ENCODE measurements at places on chromosomes 12 and 14.

- no peak for DNase-seq
These were observed 3.9 kb downstream of the BCL11B start for GRCh38 chr14:99267837-99268781.

DNA sequence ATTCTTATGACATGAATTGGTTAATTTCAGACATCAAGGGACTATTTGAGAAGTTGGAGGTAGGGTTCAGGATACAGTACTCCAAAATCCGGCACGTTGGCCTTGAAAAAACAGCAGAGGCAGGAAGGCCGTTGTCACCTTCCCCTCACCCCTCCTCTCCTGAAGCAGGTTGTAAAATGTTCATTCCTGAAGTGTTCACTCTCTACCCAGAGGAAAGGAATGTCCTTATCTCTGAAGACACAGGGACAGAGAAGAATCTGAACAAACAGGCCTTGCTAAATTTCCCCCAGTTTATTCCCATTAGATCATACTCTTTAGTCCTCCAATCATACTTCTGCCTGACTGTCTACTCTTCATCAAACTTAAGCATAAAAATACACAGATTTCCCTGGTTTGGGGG lies 313.6 kb downstream of the ZFP36L1 start:
- no peak for DNase-seq

DNA sequence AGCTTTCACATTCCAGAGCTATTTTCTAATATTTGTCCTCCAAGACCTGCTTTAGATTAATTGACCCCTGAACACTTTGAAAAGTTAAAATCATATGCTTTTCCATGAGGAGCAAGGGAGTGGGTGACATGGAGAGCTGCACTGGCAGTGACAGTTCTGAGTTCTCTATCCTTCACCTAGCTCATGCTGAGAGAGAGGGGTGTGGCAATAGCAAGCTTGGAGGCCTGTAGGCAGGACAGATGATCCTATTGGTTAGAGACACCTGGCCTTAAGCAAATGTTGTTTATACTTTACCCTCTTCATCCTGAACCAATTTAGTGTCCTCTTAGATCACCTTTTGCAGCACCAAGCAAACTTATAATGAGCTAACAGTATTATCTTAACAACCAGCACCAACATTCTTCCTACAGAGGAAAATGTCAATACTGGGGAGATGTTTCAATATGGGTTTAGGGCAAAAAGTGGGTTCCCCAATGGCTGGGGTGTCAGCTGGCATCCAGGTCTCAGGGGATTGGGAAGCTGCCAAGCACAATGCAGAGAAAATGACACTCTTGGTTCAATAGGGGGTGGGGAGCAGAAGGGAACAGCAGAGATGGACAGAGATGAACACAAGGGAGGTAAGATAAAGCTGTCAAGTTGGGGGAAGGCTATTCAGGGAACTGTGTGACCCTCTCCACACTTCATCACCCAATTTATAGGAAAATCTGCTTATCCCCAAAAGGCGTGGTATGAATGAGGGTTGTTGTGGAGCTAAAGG lies 37.0 kb upstream of the PPM1H start:
- no peak for DNase-seq

DNA sequence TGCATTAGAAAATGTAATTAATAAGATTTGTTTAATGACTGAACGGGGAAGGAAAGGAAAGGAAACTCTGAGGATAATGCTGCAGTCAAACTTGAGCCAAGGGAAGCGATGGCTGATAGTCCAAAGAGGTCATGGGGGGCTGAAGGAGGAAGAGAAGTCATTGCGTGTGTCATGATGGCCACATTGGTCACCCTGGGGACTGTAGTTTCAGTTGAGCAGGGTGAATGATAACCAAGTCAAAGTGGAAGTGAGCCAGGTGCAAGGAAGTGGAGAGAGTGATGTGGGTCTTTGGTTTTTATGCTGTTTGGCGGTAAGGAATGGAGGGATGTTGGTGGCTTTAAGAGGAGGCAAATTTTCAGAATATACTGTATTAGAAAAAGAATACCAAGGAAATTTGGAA lies 21.6 kb downstream of the C12orf75 start:
- no peak for DNase-seq

DNA sequence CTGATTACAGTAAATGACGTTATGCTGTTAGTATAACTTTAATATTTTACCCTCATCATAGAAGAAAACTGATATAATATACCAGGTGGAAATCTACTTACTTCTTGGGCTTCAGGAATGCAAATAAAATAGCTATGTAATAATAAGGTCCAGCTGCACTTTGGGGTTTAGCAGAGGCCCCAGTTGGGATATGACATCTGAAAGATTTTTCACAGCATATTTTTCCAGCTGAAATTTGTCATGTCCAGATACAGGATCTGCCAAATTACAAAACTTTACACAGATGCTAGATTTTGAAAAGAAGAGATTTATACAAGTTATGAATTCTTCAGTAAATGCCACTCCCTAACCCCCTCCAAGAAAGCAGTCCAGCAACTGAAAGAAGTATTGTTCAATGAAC lies 29.2 kb upstream of the DCN start:
- DNase-seq: no peak

DNA sequence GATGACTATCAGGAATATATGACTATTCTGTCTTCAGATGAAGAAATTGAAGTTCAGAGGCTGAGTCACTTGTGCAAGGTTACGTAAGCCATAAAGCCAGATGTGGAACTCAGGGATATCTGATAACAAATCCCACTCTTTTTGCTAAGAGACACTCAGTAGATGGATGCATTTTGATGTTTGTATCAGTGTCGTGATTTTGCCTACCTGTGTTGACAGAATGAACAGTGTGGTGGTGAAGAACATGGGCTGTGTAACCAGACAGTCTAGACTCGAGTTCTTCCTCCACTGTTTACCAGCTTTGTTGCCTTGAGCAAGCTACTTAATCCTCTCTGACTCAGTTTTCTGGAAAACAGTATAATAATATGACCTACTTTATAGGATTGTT lies 93.9 kb downstream of the DAAM1 start:
- DNase-seq: no peak

DNA sequence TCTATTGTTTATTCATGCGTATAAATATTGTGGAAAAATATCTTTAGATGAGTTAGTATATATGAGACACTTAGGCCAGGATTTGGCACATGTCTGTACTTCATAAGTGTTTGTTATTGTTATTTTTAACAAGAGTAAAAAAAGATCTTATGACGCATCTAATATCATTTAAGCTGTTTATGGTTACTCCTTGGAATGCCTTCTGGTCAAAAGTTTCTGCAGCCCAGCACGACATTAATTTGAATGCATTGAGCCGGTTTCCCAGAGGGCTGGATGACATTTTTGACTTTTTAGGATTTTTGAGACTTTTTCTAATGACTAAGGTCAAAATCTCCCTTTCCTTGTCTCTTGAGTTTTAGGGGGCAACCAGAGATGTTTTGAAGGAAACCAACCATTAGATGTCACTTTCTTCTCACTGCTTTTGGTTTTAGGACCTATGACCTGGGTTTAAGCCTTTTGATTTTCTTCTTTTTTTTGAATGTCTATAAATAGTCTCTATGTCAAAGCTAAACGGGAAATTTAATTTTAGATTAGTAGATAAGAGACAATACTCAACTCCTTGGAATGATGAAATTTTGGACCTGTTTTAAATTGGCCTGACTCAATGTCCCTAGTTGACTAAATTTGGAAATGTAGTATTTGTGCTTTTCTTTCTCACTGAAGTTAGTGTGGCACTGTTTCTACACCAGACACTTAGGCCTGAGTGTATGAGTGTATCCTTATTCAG lies 215.5 kb downstream of the AEBP2 start:
- no peak for DNase-seq

GRCh38 chr12:42296503-42297109 lies 29.3 kb downstream of the ZCRB1 start:
- no peak for DNase-seq

DNA sequence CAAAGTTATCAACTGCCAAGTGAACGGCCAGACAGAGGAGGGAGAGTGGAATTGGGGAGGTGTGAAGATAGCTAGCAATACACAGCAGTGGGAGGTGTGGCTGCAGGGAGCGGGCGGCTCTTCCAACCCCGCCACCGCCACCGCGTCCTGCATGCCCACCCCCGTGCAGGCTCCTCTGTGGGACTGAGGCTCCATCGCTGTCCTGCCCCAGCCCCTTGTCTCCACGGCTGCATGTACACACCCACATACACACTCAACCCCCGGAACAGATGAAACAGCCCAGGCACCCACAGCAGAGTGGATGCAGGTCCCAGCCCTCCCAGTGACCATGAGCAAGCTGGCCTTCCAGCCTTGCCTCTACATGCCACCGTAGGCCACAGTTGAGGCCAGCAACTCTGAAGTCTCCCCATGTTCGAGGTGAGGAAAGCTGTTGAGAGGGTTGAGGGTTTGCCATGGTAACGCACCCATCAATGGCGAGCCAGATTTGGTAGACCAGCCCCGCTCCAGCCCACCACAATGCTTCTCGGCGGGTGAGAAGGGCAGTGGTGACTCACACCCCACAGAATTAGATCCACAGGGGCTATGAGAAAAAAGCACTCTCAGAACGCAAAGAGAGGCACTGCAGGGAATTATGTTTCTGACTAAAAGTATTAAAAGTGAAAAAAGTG lies 39.3 kb downstream of the PITPNM2 start:
- no peak for DNase-seq

DNA sequence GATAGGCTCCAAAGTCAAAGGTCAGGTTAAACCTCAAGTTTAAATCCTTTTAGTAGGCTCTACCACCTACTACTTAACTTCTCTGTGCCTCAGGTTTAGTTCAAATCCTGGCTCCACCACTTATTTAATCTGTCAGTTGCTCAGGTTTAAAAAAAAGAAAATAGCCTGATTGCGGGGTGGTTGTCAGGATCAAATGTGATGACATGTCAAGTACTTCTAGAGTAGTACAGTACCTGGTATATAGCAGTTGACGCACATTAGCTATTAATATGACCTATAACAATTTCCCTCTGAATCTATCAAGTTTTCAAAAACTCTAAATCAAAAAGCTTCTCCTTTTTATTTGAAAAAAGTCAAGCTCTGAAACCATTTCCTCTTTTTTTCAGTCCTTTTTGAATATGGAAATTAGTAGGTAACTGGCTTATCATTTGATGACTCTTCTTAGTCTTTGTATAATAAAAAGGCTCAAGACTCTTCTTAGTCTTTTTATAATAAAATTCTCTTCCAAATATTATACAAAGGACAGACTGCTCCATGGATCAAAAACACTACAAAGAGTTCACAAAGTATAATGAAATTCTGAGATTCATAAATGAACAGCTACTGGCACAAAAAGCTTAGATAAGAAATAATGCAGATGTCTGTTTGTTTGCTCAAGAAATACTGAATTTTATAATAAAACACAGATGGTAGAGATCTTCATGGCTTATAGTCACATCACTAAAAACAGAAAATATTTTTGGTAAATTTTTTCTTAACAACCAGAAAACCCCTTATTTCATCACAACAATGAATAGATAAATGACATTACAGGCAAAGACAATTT lies 5.0 kb downstream of the OSBPL8 start:
- DNase-seq: no peak

DNA sequence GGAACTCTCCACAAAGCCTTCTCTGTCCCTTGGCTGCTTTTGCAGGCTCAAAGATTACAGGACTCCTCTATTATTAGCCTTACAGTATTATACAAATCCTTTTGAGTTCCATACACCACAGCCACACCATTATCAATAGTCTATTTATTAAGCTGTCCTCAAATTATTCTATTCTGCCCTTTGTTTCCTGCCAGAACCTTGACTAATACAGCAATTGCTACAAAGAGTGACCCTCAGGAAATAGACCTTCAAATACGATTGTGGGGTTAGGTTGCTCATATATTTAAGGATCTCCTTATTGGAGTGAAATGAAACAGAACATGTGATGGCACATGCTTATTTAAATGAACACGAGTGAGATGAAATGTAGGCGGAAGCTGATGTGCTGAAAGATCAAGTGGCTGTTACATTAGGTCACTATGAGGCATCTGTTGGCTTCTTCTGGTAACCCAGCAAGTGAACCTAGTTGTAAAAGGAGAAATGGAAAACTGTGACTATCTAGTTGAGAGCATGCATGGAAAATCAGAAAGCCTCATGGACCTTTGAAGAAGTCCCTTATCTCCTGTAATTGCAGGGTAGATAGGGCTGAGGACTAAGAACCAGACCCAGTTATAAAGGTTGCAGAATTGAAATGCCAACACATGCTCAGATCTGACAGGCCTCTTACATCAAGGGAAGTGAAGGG lies 75.5 kb downstream of the AVPR1A start:
- no peak for DNase-seq

DNA sequence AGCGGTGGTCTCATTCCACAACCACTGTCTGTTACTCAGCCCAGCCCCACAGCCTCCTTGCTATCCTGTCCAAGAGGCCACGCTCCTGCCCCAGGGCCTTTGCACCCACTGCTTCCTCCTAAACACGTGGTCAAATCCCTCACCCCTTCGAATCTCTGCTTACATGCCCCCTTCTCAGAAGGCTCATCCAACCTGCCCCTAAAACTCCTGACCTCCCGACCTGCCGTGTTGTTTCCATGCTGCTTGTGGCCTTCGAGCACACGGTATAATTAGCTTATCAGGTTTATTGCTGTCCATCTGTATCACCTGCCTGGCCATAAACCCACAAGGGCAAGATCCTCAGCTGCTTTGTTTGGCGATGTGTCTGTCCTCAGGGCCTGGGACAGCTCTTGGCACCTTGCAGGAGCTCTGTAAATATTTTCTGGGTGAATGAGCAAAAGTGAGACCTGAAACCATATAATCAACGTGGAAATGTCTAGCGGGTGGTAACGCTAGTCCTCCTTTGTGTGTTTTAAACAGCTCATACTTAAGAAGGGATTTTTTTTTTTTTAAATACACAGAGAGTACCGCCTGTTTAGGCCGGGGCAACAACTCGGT lies 36.0 kb downstream of the SCARB1 start:
- no peak for DNase-seq

GRCh38 chr14:80776657-80777056 lies 164.9 kb downstream of the CEP128 start:
- no peak for DNase-seq

DNA sequence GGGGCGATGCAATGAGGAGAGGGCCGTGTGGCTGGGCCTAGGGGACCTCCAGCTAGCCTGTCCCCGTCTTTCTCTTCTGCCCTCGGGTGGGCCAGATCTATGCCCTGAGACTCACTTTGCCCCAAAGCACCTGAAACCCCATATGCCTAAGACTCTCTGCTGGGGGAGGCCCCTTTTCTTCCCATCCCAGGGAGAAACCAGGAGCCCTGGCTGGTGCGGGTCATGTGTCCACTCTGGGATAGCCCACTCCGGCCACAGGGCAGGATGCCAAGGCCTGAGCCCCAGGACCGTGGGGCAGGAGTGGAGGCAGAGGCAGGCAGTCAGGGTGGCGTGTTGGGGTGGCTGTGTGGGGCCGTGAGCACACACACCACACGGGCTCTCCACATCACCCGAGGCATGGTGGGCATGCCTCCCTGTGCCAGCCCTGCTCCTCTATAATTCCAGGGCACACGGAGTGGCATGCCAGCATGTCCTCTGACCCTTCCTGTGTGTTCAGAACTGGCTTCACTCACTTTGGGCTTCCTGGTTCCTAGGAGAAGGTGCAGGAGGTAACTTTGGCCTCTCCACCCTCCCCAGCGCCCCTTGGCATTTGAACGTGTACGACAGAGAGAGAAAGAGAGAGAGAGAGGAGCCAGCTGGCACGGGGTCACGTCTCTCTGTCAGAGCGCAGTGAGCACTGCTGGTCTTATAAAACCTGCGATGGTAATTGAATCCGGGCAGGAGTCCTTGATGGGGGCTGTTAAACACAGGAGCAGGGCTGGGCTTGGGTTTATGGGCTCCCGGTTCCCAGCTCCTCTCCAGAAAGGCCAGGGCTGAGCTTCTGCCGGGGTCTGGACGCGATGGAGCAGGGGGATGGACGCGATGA lies 144.2 kb downstream of the KIF26A start:
- no peak for DNase-seq

GRCh38 chr14:55731881-55732498 lies 152.0 kb downstream of the KTN1 start:
- peak; percentile 13 for DNase-seq

- DNase-seq: no peak
These were observed 70.9 kb downstream of the FERMT2 start for GRCh38 chr14:52879958-52880357.
